ENCODE measurements at places on chromosomes 7 and 10. TPM values are rescaled to one million over a fixed set of nuclear protein-coding genes. Genes with fewer than 3 reads are reported as not detected.

Gene SDHAF3
- 110 TPM for polyA plus RNA-seq

Gene GNGT1
- polyA plus RNA-seq, result 1.6 TPM

Gene PDE6C
- polyA plus RNA-seq, result 0.06 TPM

Gene C10orf62
- polyA plus RNA-seq, result not detected

Gene IDI2
- polyA plus RNA-seq, result not detected

Gene PRKCQ
- polyA plus RNA-seq, result 12.6 TPM

Gene MSMB
- not detected for polyA plus RNA-seq

Gene SAP25
- 3.8 TPM for polyA plus RNA-seq

Gene CTBP2
- polyA plus RNA-seq, result 138 TPM

Gene PLCE1
- polyA plus RNA-seq, result 0.49 TPM

Gene HECTD2
- 8.5 TPM for polyA plus RNA-seq

Gene DGKB
- 4.8 TPM for polyA plus RNA-seq

Gene ASB4
- polyA plus RNA-seq, result not detected

Gene TRPV5
- not detected for polyA plus RNA-seq

Gene ACADSB
- polyA plus RNA-seq, result 3.7 TPM

Gene CCDC6
- polyA plus RNA-seq, result 32.1 TPM

Gene AKR1C2
- polyA plus RNA-seq, result 0.83 TPM

Gene AS3MT
- polyA plus RNA-seq, result 7.2 TPM

Gene ADRA2A
- polyA plus RNA-seq, result 0.61 TPM

Gene EN2
- not detected for polyA plus RNA-seq

Gene KIFBP
- 24.5 TPM for polyA plus RNA-seq

Gene SFTPA1
- not detected for polyA plus RNA-seq

Gene SHTN1
- 8.0 TPM for polyA plus RNA-seq

Gene HOXA3
- not detected for polyA plus RNA-seq

Gene AGR3
- polyA plus RNA-seq, result not detected

Gene IL6
- 1.6 TPM for polyA plus RNA-seq

Gene PKD1L1
- not detected for polyA plus RNA-seq

Gene GDF10
- not detected for polyA plus RNA-seq

Gene GSAP
- polyA plus RNA-seq, result 0.63 TPM

Gene PRPF18
- polyA plus RNA-seq, result 15.1 TPM

Gene RAB19
- 2.5 TPM for polyA plus RNA-seq

Gene TMEM178B
- polyA plus RNA-seq, result 4.9 TPM

Gene ACHE
- polyA plus RNA-seq, result 3.6 TPM

Gene CDC123
- 179 TPM for polyA plus RNA-seq

Gene FKBP9
- polyA plus RNA-seq, result 5.1 TPM

Gene EGFR
- 1.5 TPM for polyA plus RNA-seq

Gene SPDYE1
- 1.6 TPM for polyA plus RNA-seq

Data from GM23338 (cell line).